ENCODE measurements at places on chromosomes 11 and 22.
A peak's percentile ranks its signal among the peaks of the same experiment; 100 is the strongest.

- H3K36me3 ChIP-seq: no peaks in the 10 kb centered on the region
- peaks cover 7% of the 10 kb centered on the region for H3K4me1 ChIP-seq
- DNase-seq: no peak
- H3K27ac ChIP-seq: no peak overlapping the region
Measured at GRCh38 chr11:65209711-65210360, 28.1 kb downstream of the CAPN1 start.

- DNase-seq: no peak
- no peaks in the 10 kb centered on the region for H3K36me3 ChIP-seq
- no peak overlapping the region for H3K27ac ChIP-seq
- no peaks in the 10 kb centered on the region for H3K27me3 ChIP-seq
- H3K4me3 ChIP-seq: no peak overlapping the region
- H3K4me1 ChIP-seq: peaks cover 6% of the 10 kb centered on the region
Measured at GRCh38 chr11:113675565-113675964, 30.5 kb downstream of the TMPRSS5 start.

GRCh38 chr11:111531687-111532364 is 8.7 kb upstream of the LAYN start:
- H3K36me3 ChIP-seq: no peaks in the 10 kb centered on the region
- no peaks in the 10 kb centered on the region for H3K27me3 ChIP-seq
- no peak overlapping the region for H3K4me3 ChIP-seq
- DNase-seq: peak; percentile 80

DNA sequence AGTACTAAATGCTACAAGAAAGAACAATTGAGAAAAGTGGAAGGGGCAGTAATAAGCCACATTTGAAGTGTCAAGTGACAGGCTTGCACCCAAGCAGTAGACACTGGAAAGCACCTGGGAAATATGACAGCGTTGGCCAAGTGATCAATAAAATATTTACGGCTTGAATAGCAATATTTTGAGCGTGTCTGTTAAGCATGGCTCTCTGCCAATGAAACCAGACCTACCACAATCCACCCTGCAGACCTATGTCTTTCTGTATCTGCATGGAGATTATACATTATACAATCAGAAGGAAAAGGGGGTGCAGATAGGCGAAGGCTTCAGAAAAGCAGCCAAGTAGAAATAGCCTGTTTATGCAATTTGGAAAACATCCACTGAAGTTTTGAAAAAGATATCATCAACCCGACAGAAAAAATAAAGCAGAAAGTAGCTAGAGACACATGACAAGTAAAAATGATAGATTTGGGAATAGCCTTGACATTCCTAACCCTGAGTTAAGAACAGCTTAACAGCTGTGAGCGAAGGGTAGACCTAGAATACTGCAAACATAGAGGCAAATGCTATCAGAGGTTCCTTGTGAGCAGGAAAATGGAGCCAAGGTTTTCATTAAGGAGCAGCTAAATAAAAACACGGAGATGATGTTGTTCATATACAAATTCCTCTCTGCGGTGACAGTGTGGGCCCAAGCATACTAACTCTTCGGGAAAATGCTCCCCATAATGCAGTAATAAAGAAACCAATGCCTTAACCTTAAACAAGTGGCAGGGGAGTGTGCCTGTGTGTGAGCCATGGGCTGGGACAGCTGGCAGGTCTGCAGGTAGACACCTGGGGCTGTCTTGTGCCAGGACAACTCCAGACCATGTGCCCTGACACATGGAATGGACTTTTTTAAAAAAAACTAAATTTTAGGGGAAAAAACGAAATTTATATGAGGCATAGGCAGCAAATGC is 71.3 kb downstream of the ETS1 start:
- H3K4me3 ChIP-seq: no peak overlapping the region
- H3K4me1 ChIP-seq: peaks cover 44% of the 10 kb centered on the region
- H3K36me3 ChIP-seq: no peaks in the 10 kb centered on the region
- no peaks in the 10 kb centered on the region for H3K27me3 ChIP-seq
- H3K27ac ChIP-seq: no peak overlapping the region
